ENCODE measurements at places on chromosomes 12 and 14.

DNA sequence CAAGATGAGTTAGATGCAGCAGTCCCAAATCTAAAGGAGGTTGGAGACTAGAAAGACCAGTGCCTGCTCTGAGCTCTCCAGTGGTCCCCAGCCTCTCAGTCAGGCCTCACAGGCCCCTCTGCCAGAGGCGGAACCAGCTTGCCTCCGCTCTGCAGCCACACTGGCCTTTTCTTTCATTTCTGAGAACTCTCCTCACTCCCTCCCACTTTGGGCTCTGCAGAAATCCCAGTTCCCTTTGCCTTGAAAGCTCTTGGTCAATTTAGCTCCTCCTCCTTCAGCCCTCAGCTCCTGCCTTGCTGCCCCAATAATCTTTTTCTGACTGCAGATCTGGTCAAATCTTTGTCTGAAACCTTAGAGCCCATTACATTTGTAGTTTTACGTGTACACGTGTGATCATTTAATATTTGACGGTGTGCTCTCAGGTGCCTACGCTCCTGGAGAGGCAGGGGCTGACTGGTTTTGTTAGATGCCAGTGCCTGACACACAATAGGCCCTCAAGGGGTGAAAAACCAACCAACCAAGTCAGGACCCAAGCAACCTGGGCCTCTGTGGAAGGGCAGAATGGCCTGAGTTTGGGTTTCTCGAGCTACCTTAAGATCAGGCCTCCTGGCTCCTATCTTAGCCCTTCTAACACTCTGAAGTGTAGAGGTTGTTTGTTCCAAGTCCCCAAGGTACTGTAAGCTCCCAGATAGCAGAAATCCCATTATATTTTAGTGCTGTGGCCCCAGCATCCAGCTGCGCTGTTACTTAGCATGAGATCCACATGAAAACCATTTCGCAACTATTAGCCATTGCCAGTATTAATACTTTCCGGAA lies 1.1 kb upstream of the NUDT4 start:
- peaks cover 30% of the 10 kb centered on the region for H3K4me1 ChIP-seq
- no peaks in the 10 kb centered on the region for H3K36me3 ChIP-seq
- DNase-seq: peak; percentile 68
- peak overlapping the region; percentile 94 for H3K27ac ChIP-seq

- no peaks in the 10 kb centered on the region for H3K27me3 ChIP-seq
- H3K4me1 ChIP-seq: no peaks in the 10 kb centered on the region
- H3K27ac ChIP-seq: no peak overlapping the region
- no peak for DNase-seq
- H3K36me3 ChIP-seq: no peaks in the 10 kb centered on the region
Measured at GRCh38 chr12:130460611-130461446, 123.1 kb downstream of the PIWIL1 start.

- no peaks in the 10 kb centered on the region for H3K36me3 ChIP-seq
- DNase-seq: no peak
- H3K4me3 ChIP-seq: no peak overlapping the region
- no peaks in the 10 kb centered on the region for H3K27me3 ChIP-seq
- no peaks in the 10 kb centered on the region for H3K4me1 ChIP-seq
- H3K27ac ChIP-seq: no peak overlapping the region
Measured at GRCh38 chr12:130011611-130012385, 108.0 kb upstream of the TMEM132D start.

GRCh38 chr14:101196051-101196712 lies 292.7 kb upstream of the RTL1 start:
- no peak overlapping the region for H3K4me3 ChIP-seq
- H3K27ac ChIP-seq: no peak overlapping the region
- DNase-seq: no peak
- no peaks in the 10 kb centered on the region for H3K36me3 ChIP-seq
- H3K27me3 ChIP-seq: no peaks in the 10 kb centered on the region
- H3K4me1 ChIP-seq: no peaks in the 10 kb centered on the region

GRCh38 chr12:111446631-111447570 lies 41.2 kb downstream of the SH2B3 start:
- no peaks in the 10 kb centered on the region for H3K27me3 ChIP-seq
- DNase-seq: peak; percentile 25
- peaks cover 56% of the 10 kb centered on the region for H3K36me3 ChIP-seq

GRCh38 chr14:105220699-105221597 lies 27.4 kb upstream of the BTBD6 start:
- peak; percentile 61 for DNase-seq
- no peaks in the 10 kb centered on the region for H3K4me1 ChIP-seq
- no peaks in the 10 kb centered on the region for H3K27me3 ChIP-seq
- no peak overlapping the region for H3K27ac ChIP-seq
- peaks cover 70% of the 10 kb centered on the region for H3K36me3 ChIP-seq

DNA sequence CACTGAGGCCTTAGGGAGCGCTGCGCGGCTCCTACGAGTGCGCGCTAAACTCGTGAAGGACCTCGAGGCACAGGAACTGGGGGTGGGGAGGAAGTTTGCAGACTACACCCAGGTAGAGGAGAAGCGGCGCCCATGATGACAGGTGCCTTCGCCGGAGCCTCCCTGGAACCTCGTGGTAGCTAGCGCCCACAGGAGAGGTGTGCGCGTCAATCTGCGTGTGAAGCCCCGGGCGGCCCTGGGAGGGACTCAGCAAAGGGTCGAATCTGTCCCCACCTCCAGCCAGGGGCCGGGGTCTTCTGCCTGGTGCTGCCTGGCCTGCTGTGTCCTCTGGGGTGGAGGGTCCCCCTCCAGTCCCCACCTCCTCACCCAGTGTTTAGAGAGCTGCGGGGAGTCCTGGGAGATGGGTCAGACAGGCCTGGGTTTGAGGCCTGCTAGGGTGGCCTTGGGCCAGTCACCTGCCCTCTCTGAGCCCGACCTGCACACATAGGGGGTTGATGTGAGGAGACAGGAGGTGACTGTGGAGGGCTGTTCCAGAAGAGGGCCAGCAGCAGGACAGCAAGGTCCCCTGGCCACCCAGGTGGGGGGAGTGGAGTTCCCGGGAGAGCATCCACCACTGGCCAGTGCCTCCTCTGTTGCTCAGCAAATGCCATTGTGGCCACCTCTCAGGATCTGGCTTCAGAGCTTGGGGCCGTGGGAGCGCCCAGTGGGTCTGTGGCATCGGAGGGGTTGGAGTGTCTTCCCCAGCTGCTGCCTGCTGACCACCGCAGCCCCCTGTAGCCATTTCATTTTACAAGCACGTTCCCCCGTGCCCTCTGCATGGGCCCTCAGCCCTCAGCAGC lies 20.2 kb upstream of the KIF26A start:
- H3K27ac ChIP-seq: peak overlapping the region; percentile 78
- no peaks in the 10 kb centered on the region for H3K36me3 ChIP-seq
- H3K27me3 ChIP-seq: peaks cover 9% of the 10 kb centered on the region
- H3K4me1 ChIP-seq: peaks cover 14% of the 10 kb centered on the region
- no peak for DNase-seq

GRCh38 chr14:89386212-89386886 lies 30.7 kb downstream of the FOXN3 start:
- H3K4me1 ChIP-seq: peaks cover 9% of the 10 kb centered on the region
- no peak for DNase-seq
- H3K27ac ChIP-seq: no peak overlapping the region
- H3K36me3 ChIP-seq: no peaks in the 10 kb centered on the region
- H3K27me3 ChIP-seq: no peaks in the 10 kb centered on the region
- no peak overlapping the region for H3K4me3 ChIP-seq

DNA sequence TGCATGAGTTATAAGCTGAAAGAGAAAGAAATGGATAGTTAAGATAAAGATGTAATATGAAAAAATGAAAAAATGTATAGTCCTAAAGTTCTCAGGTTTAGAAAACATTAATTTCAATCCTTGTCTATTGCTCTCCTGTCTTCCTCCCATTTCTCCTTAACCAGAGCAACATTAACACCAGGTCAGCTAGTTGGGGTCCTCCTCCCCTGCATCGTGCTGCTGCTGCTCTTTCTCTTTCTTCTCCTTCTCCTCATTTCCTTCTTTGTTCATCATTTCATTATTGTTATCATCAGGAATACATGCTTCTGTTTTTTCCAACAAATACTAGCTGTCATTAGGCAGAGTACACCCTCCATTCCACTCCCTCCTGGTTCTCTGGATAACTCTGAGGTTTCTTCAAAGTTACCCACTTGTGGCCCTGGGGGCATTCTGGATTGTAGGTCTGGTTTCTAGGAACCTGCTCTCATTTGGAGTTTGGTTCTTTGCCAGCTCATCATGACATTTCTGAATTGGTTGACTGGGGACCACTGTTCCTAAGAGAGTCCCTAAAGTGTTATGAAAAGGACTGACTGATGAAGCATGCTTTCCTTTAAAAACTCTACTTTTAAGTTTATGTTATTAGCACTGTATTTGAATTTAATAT lies 17.0 kb downstream of the ACSS3 start:
- no peak overlapping the region for H3K27ac ChIP-seq
- DNase-seq: no peak
- no peak overlapping the region for H3K4me3 ChIP-seq
- H3K36me3 ChIP-seq: no peaks in the 10 kb centered on the region

DNA sequence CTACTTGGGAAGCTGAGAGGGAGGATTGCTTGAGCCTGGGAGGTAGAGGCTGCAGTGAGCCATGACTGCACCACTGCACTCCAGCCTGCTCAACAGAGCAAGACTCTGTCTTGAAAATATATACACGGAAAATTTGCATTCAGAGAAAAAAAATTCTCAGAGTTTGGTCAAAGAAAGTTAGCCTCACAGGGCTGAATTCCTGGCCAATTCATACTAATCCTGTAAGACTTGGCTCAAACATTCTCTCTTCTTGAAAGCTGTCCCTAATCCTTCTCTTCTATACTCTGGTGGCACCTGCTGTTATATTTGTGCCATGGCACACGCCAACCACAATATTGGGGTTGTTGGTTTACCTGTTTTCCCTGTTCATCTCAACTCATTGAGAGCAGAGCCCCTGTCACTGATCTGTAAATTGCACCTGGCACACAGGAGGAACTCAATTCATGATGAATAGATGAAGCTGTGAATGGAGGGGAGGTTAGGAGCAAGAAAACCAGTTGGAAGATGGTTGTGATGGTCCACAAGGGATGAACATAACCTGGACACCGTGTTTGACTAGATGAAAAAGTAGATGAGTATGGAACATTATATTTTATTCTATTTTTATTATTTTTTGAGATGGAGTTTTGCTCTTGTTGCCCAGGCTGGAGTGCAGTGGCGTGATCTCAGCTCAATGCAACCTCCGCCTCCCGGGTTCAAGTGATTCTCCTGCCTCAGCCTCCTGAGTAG lies 36.8 kb upstream of the SPTSSA start:
- peaks cover 5% of the 10 kb centered on the region for H3K4me1 ChIP-seq
- no peaks in the 10 kb centered on the region for H3K27me3 ChIP-seq
- H3K4me3 ChIP-seq: no peak overlapping the region
- no peak overlapping the region for H3K27ac ChIP-seq
- H3K36me3 ChIP-seq: no peaks in the 10 kb centered on the region

GRCh38 chr12:66539431-66539830 lies 139.4 kb downstream of the GRIP1 start:
- H3K4me1 ChIP-seq: no peaks in the 10 kb centered on the region
- no peak overlapping the region for H3K27ac ChIP-seq
- H3K27me3 ChIP-seq: no peaks in the 10 kb centered on the region
- no peak overlapping the region for H3K4me3 ChIP-seq

DNA sequence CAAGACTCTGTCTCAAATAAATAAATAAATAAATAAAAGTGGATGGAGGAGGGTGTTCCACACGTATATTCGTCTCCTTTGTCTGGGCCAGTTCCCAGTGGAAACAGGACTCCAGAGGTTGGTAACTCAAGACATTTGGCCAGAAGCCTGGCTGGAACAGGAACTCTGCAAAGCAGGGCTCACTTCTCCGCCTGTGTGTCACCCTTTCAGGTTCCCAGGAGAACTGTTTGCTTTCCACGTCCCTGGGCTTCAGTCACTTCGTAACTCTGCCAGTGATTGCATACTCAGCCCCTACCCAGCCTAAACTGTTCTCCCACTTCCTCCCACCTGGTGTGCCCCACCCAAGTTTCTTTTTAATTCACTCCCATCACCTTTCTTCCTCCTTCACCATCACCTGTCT lies 7.0 kb upstream of the UBE2N start:
- no peak for DNase-seq
- H3K4me3 ChIP-seq: no peak overlapping the region
- H3K4me1 ChIP-seq: no peaks in the 10 kb centered on the region
- no peaks in the 10 kb centered on the region for H3K36me3 ChIP-seq
- no peak overlapping the region for H3K27ac ChIP-seq

DNA sequence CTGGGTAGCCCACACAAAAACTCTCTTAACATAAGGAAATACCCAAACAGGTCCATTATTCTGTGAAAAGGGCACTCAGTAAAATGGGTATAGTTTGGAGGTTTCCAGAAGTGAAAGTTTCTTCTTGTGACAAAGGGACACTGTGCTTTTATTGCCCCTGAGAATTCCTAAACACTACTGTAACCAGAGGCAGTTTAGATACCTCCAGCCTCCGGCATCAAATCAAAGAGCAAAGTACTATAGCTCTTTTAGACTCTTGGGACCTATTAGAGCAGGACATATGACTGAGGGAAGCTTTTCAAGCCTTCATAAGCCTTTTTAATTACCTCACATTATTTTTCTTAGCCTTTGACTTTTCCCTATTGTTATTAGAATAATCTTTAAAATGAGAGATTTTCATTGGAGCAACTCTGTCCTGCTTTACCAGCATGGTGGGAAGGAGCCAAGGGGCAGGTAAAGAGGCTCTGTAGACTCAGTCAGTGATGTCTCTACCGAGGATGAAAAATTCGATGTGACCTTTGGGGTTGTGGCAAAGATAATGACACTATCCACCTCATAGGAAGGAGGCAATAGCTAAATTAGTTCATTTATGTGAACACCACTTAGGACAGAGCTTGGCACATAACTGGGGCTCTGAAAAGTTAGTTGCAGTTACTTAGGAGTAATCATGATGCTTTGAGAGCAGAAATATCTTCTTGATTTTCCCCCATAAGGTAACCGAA lies 85.1 kb downstream of the IFNG start:
- H3K27me3 ChIP-seq: no peaks in the 10 kb centered on the region
- H3K4me1 ChIP-seq: no peaks in the 10 kb centered on the region

DNA sequence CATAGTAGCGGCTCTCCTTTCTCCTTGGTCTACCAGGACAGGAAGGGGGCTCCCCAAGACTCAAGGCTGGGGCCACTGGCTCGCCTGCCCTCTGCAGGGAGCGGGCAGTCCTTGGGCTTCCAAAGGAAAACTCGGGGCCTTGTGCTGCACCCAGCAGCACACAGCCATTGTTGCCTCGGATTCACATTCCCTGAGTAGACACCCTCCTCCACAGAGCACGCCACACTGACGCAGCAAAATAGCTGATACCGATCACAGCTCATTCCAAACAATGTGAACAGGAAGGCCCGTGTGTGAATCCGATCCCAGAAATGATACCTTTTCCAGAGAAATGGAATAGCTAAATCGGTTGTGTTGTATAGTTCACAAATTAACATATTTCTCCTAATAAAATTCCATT lies 65.1 kb upstream of the DYNC1H1 start:
- H3K36me3 ChIP-seq: peaks cover 96% of the 10 kb centered on the region
- H3K27me3 ChIP-seq: no peaks in the 10 kb centered on the region
- H3K4me3 ChIP-seq: no peak overlapping the region
- H3K4me1 ChIP-seq: no peaks in the 10 kb centered on the region
- DNase-seq: no peak
- H3K27ac ChIP-seq: no peak overlapping the region

Data from upper lobe of left lung (tissue), 6 donors.